Left lobe of liver (tissue), 2 donors: ENCODE measurements at places on chromosomes 4 and X. TPM values are rescaled to one million over a fixed set of nuclear protein-coding genes. Genes with fewer than 3 reads are reported as not detected.

AMELX gene
- not detected for total RNA-seq

DNA sequence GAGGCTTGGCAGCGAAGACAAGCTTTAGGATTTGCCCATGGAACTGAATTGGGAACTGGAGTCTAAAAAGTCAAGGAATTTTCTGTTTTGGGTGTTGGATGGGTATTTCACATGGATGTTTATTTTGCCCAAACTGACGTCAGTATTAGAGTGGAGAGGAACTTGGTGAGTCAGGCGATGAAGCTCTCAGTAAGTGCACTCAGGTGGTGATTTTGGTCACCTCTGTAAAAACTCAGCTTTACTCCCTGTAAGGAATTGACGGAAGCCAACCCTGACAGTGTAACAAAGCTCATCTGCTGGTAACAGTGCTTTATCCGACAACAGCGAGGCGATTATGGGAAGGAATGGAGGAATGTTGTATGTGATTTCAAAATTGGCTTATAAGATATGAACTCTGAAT lies 77.0 kb upstream of the PGRMC2 start:
- no peak for DNase-seq

DNA sequence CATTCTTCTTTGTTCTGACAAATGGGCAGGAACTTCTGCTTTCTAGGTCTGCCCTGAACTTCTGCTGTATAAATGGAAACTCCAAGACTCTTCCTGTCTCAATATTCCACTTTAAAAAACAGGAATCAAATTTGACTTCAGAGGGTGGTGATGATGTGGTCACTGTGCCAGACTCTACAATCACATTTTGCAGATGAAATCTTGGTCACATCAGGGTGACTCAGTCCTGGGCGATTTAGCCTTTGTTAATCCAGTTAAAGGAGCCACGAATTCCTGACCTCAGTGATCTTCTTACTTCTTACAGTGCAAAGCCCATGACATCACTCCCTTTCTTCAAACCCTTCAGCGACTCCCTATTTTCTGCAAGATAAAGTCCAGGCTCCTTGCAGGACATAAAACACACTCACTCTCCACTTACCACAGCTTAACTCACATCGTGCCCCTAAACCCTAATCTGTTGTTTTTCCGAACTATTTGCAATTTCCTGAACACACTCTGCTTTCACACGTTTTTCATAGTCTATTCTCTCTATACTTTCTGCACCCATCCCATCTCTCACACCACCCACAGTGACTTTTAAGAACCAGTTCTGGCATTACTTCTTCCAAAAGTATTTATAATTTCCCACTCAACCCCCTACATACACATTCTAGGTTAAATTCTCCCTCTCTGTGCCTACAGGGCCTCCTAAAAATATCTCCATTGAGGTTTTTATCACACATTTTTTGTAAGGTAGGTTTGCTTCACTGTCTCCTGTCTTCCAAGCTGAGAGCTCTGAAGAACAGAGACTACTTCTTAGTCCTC lies 11.1 kb downstream of the GASK1B start:
- DNase-seq, result no peak

DNA sequence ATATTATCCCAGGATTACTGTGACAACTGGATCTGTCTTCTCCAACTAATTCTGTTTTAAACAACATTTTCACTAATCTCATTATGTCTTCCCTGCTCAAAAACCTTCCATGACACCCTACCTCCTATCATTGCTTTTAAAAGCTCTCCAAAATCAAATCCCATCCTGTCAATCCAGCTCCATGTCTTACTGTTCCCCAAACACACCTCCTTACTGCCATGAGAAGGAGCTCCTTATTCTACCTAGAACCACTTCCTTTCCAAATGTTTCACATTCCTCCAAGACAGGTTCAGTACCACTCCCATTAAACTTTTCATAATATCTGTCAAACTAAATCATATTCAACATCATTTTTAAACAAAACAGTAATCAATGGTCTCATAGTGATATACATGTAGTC lies 66.9 kb upstream of the WDR17 start:
- DNase-seq, result no peak

TSPAN6 gene
- 35.2 TPM for total RNA-seq

STAG2 gene
- 15.2 TPM for total RNA-seq

GRCh38 chrX:78493180-78493579 lies 165.8 kb upstream of the CYSLTR1 start:
- DNase-seq, result no peak

MAGEA2 gene
- not detected for total RNA-seq

DNA sequence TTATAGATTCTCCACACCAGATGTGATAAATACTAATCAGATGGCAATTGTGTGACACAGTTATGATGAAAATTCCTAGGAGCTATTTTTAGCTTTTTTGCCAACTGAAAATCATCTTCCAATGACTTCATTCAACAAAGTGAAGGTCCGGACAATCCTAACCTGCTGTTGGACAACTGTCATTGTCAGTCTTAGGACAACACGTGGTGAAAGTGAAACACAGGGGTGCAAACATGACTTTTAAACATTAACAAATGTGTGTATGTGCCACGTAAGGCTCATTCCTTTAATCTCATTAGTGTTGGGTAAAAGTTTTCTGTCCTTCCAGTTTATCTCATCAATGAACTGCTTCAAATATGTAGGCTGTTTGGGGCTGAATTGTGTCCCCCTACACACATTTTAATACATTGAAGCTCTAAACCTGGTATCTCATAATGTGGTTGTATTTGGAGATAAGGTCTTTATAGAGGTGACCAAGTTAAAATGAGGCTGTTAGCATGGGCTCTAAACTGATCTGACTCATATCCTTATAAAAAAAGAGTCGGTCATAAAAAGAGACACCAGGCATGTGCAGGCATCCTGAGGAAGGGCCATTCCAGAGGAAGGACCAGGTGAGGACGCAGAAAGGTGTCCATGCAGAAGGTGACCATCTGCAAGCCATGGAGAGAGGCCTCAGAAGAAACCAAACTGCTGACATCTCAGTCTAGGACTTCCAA lies 41.2 kb upstream of the SMAD1 start:
- DNase-seq, result peak; percentile 48

- DNase-seq, result no peak
These were observed 517.1 kb downstream of the PCDH7 start for GRCh38 chr4:31237233-31237632.

GRCh38 chr4:14918336-14918735 lies 83.9 kb upstream of the CPEB2 start:
- no peak for DNase-seq

MAGEC2 gene
- total RNA-seq, result not detected

- DNase-seq, result no peak
These were observed 143.9 kb downstream of the KLHL13 start for GRCh38 chrX:117972711-117973109.

DNA sequence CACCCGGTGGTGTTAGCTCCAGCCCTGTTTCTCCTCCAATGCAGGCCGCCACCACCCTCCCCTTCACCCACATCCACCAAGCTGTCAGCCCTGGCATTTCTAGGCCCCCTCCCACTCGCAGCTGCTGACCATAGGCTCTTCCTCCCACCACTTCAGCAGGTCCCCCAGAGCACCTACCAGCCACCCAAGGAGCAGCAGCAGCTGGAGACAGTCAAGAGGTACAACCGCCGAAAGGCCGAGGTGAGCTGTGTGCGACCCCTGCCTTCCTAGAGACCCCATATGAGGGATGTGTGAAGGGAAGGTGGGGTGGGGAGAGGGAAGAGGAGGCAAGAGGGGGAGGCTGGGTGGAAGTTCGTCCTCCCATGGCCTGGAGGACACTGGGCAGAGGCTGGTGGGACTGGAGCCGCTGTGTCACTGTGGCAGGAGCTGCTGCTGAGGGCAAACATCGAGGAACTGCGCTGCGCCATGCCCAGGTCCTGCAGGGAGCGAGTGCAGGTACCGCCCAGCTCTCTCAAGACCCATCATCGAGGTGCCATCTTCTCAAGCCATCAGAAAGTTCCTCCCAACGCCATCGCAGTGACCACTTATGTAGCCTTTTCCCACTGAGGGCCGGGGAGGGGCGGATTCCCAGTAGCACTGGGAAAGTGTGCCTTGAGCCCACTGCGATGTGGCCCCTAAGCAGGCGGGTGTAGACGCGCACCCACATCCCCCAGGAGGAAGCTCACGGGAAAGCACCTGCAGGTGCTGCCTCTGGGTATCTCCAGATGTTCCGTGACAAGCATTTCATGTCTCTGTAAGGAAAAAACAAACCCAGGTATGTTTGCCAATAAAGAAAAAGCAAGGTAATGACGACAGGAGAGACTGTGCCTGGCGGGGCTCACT lies 19.2 kb upstream of the RNF4 start:
- DNase-seq, result no peak

GRCh38 chr4:75003979-75004378 lies 71.1 kb downstream of the PARM1 start:
- DNase-seq, result no peak

- DNase-seq, result no peak
These were observed 39.8 kb downstream of the NHS start for GRCh38 chrX:17414839-17415238.

GRCh38 chr4:113327494-113327893 lies 278.0 kb downstream of the ANK2 start:
- no peak for DNase-seq

- DNase-seq, result peak; percentile 82
These were observed at the start of gene MND1 for GRCh38 chr4:153344131-153345011. TSS of gene MND1 (plus strand) at chr4:153344688. CDS start at chr4:153344738, 50 bp downstream.

GRCh38 chr4:169100670-169101101 lies 90.6 kb upstream of the CBR4 start:
- DNase-seq, result no peak

DNA sequence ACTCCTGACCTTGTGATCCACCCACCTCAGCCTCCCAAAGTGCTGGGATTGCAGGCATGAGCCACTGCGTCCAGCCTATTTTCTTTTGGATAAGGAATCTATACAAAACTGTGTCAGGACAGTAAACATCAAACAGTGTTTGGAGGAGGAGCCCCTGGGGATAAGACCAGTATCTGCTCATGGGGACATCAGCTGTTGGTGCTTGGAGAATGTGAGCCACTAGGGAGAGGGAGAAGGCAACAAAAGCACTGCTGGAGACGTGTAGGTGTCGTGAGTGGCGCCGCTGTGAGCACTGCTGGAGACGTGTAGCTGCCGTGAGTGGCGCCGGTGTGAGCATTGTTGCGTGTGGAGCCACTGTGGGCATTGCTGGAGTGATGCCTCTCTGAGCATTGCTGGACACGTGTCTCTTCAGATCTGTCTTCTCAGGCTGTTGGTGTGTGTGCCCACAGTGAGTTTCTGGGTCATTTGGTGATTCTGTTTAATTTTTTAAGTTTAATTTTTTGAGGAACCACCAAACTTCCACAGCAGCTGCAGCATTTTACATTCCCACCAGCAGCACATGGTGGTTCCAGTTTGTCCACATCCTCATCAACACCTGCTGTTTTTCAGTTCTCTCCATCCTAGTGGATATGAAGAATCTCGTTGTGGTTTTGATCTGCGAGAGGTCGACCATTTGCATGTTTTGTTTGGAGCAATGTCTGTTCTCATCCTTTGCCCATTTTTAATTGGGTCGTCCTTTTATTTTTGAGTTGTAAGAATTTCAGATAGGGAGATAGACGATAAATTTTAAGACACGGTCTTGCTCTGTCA lies 19.0 kb downstream of the DGKQ start:
- peak; percentile 27 for DNase-seq

- DNase-seq, result no peak
These were observed 120.2 kb downstream of the INPP4B start for GRCh38 chr4:142725886-142726285.

ESX1 gene
- total RNA-seq, result not detected

DNA sequence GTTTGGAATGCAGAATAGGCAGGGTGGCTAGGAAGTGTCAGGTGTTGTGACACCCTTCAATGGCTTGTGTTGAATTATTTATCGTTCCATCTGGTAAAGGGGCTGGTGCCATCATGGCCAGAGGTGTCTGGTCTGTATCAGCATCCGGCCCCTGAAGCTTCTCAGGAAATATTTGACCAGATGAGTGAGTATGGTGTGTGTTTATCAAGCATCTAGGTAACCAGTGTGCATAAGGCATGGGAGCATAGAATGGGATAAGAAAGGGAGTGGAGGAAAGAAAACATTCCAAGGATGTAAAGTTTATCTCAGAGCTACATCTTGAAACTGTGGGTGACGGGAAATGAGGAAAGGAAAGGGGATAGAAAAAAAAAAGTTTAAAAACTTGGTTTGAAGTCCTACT lies 109.4 kb downstream of the KLHL4 start:
- DNase-seq, result no peak
